ENCODE measurements at places on chromosomes 16 and 17.

- no peak for DNase-seq
Measured at GRCh38 chr17:57750109-57750871, 5.2 kb upstream of the CCDC182 start.

GRCh38 chr17:62966426-62967204 is 580 bp downstream of the TANC2 start:
- DNase-seq = peak; percentile 36

GRCh38 chr17:54749157-54749556 is 151.5 kb upstream of the TOM1L1 start:
- DNase-seq = no peak

DNA sequence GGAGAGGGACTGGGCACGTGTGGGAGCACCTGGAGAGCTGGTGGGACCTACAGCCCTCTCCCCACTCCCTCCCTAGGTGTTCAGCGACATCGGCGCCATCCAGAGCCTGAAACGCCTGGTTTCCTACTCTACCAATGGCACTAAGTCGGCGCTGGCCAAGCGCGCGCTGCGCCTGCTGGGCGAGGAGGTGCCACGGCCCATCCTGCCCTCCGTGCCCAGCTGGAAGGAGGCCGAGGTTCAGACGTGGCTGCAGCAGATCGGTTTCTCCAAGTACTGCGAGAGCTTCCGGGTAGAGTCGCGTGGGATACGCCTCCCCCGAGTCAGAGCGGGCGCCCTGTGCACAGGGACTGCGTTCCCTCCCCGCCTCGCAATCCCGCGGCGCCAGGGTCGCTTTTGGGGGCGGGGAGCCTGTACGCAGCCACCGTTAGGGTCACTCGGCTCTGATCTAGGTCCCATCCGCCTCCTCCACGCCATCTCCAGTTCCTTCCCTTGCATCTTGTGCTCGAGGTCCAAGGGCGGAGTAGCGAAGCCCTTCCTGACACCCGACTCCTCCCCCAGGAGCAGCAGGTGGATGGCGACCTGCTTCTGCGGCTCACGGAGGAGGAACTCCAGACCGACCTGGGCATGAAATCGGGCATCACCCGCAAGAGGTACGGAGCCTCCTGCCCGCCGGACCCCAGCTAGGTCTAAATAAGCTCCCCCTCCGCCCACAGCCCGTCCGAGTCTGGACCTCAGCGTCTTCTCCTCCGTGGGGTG is 13.0 kb downstream of the SARM1 start:
- peak; percentile 51 for DNase-seq

- DNase-seq = no peak
Measured at GRCh38 chr16:57795431-57795878, 6.8 kb downstream of the KIFC3 start.

- no peak for DNase-seq
Measured at GRCh38 chr17:17780922-17781590, 55.7 kb downstream of the SREBF1 start.

DNA sequence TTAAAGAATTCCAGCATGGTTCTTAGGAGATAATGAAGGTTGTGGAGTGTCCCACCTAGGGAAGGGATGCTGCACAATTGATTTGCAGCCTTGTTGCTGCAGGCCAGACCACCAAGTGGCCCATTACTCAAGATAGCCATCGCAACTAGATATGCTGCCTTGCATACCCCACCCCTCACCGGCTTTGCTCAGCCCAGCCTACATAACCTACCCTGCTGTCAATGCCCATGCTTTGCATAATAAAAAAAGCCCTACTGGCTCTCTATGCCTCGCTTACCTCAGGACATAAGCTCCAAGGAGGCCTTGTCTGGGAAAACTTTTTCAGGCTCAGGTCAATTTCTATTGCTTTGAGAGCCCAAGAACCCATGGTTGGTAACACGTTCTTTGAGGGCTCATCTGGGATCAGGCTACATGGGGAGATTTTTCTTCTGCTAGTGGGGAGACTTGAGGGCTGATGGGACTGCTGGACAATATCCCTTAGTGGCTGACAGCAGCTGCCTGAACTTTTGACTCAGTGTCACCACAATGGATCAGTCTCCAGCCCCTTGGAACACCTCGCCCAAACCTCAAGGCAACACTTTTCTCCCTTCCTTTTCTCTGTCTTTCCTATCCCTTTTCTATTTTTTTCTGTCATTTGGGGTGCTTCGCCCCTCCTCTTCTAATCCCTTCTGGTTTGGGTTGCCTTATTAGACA is 38.3 kb downstream of the SCPEP1 start:
- DNase-seq = no peak

- DNase-seq = no peak
Measured at GRCh38 chr17:18920911-18921441, 31.0 kb upstream of the SLC5A10 start.

GRCh38 chr17:10172778-10173177 is 25.6 kb downstream of the GAS7 start:
- no peak for DNase-seq

- no peak for DNase-seq
Measured at GRCh38 chr17:30997842-30998241, 27.0 kb downstream of the RNF135 start.

- no peak for DNase-seq
Measured at GRCh38 chr17:64773836-64774761, 112.0 kb upstream of the SMURF2 start.

GRCh38 chr17:49508061-49508865 is 13.2 kb downstream of the NGFR start:
- no peak for DNase-seq

DNA sequence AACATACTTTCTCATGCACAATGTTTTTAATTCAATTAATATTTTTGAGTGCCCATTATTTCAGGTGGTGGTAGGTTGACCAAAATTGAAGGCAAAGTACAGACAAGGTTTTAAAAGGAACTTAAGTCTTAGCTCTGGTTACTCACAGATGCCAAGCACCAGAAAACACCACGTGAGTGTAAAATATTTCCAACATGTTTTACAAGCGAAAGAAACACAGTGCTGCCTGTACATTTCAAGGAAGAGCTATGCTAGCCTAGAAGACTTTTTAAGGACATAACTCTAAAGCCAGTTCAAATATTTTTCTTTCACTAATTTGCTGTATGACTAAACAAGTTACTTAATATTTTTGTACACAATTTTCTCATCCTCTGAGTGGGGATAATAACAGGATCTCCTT is 736.4 kb upstream of the GOT2 start:
- DNase-seq = no peak

DNA sequence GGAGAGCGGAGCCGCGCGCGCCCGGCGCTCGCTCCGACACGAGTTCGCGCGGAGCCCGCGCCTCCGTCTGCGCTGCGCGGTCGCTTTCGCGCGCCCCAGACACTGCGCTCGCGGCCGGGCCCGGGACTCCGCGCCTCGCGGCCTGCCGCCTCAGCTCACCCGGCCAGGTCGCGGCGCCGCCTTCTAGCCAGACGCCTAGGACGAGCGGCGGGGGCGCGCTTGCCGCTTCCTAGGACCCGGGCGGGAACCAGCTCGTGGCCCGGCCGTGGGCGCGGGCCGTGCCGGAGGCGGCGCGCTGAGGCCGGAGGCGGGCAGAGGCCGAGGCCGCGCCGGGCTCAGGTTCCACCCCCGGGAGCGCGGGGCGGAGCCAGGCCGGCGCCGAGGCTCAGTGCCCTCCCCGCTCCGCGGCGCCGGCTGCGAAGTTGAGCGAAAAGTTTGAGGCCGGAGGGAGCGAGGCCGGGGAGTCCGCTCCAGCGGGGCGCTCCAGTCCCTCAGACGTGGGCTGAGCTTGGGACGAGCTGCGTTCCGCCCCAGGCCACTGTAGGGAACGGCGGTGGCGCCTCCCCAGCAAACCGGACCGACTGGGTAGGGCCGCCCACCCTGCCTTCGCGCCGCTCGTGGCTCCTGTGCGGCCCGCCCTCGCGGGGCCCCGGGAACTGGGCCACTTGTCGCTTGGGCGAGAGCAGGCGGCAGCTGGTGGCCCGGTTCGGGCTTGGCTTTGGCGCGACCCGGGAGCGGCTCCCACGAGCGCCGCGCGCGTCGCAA is at the start of gene SPHK1:
SPHK1 (plus strand) TSS at position 388 of the 765 bp plus-strand sequence. CDS start 1,036 bp downstream, outside the sequence.
- peak; percentile 71 for DNase-seq

GRCh38 chr16:7294020-7294419 is 38.6 kb upstream of the RBFOX1 start:
- DNase-seq = no peak

GRCh38 chr17:75481194-75482068 is 25.0 kb downstream of the TMEM94 start:
- no peak for DNase-seq

- no peak for DNase-seq
Measured at GRCh38 chr16:83952587-83952939, 477 bp upstream of the OSGIN1 start.

DNA sequence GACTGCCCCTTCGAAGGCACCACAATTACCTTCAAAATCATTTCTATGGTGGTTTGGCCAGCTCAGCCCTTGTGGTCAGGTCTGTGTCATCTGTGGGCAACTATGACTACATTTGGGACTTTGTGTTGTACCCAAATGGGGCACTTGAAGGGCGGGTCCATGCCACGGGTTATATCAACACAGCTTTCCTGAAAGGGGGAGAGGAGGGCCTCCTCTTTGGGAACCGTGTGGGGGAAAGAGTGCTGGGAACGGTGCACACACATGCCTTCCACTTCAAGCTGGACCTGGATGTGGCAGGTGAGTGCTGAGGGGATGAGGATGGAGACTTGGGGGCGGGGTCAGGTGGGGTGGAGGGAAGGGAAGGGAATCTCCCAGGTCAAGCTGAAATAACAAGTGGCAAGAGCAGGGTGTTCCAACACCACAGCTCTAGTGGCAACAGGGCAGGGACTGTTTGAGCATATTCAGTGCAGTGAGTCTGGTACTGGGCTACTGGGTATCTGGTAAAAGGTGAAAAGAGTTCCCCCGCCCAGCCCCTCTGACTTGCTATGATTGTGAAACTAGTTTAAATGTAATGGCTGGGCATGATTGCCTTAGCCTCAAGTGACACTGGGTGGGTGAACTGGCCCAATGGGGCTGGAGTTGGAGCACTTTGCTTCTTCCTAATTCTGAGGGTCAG is 1.7 kb downstream of the AOC2 start:
- DNase-seq = peak; percentile 17

DNA sequence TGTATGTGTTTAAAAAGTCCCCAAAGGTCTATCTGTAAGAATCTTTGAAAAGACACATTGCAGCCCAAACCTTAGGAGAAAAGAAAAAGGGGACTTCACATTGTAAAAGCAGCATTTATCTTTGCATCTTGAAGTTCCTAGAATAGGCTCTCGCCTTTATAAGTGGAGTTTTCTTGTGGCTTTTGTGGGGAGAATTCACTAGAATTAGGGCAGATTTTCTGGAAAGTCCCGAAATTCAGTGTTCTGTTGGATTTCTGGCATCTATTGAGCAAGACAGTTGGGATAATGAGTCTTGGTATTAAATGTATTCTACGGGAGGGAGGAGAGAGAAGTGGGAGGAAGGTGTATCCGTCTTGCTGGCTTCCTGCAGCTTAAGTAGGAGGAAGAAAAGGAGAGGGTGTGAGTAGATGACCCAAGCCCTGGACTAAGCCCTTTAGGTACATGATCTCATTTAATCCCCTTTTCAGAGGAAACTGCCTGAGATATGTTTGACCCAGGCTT is 62.6 kb downstream of the PRKCA start:
- DNase-seq = no peak

GRCh38 chr17:37828651-37829124 is 83.8 kb upstream of the HNF1B start:
- DNase-seq = no peak

- no peak for DNase-seq
Measured at GRCh38 chr17:13409455-13409854, 192.3 kb downstream of the HS3ST3A1 start.

DNA sequence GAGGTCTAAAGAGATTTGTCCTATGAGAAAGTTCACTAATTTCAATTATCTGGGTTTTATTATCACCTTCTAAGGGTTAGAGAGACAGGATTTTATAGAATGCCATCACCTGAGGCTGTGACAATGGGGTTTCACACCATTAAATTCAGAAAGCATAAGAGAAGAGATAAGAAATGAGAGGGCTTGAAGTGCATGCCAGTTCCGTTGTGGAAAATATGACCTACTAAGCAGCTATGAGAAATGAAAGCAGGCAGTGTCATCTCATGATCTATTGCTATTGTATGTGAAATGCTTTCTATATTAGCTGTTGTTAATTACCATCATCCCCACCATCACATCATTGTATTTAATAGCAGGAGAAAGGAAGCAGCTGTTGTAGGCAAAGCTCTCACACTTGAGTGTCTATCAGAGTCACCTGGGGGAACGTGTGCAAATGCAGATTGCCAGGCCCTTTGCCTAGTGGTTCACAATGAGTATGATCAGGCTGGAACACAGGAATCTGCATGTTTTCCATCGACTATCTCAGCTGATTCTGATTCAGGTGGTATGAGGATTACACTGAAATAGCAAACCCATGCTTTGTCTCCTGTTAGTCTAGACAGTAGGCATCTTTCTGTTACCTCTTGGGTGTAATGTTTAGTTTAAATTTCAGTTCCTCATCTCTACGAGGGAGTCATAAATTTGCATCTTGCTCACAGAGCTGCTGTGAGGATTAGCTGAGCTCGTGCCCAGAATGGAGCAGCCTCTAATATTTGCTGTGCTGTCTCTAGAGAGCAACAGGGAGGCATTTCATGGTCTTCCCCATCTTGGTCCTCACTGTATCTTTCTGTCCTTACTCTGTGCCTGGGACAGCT is 256.4 kb downstream of the CDH13 start:
- no peak for DNase-seq

DNA sequence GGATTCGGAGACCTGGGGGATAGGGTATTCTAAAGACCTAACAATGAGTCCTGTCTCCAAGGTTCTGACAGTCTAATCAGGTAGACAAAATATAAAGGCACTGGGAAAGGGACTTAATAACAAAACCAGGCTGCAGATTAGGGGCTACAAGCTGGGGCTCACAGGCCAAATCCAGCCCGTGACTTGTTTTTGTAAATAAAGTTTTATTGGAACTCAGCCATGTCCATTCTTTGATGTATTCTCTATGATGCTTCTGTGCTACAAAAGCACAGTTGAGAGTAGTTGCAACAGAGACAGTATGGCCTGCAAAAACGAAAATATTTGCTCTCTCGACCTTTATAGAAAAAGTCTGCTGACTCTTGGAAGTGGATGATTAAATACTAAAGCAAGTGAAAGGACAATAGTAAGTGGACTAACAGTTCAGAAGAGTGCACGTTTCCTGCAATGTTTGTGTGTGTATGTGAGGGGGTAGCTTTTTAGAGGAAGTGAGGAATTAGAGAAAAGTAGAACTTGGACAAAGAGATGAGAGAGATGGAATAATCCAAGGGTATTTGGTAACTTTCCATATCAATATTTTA is 115.4 kb upstream of the ZFHX3 start:
- DNase-seq = no peak

- no peak for DNase-seq
Measured at GRCh38 chr17:78268951-78269905, 37.8 kb downstream of the TMEM235 start.

DNA sequence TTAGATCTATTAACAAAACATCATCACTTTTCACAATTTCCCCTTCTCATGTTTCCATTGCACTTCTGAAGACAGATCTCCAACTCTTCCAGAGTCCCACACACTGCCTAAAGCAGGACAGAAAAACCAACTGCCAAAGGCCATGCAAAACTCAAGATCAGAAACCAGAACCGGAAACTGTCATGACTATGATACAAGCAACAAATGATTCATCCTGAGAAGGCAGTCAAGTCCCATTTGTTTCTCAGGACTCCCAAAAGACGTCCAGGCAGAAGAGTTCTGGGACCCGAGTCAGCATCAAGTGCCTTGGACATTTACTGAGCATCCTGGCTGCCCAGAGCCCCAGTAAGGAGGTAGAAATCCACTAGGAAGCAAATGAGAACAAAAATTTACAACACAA is 38.8 kb downstream of the ERN1 start:
- no peak for DNase-seq

GRCh38 chr17:17499402-17500145 is 3.4 kb upstream of the RASD1 start:
- no peak for DNase-seq

GRCh38 chr16:10878644-10879501 is 1.9 kb downstream of the CIITA start:
- no peak for DNase-seq
